ENCODE measurements at places on chromosomes 16 and 17.

- no peak for DNase-seq
These were observed 232.3 kb downstream of the XYLT1 start for GRCh38 chr16:17238285-17239028.

GRCh38 chr17:49664706-49665211 lies 13.1 kb downstream of the SPOP start:
- no peak for DNase-seq

- DNase-seq, result no peak
These were observed 144.4 kb downstream of the ZNF18 start for GRCh38 chr17:11852912-11853311.

DNA sequence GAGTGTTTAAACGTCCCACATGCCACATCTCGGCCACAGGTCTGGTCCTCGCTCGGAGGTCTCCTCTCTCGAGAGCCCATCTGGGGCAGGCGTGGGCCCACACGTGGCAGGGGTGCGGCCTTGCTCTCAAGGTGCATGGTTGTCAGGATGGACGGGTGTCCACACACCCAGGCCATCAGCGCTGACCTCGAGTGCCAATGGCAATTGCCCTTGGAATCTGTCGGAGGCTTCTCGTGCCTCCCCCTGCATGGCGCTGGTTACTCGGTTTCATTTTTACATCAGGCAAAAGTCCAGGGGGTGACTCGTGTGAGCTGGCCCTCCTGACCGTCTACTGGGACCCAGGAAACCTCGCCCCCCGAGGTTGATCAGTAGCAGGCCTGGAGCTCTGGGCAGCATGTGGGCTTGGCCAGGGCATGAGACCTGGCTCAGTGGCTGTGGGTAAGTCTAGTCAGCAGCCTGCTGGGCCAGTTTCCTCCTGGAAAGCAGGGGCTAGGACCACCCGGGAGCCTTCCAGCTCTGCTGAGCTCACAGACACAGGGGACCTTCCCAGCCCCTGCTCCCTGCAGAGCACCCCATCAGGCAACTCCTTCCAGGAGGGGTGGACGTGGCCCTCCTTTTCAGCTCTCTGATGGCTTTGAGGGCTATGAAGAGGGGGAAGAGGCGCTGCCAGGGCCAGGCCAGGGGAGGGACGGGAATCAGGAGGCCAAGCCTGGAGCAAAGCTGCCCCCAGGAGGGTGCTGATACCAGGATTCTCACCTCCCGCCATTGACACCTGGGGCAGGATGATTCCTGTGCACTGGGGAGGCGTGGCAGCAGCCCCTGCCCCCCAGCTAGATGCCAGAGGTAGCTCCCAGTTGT lies 3.7 kb upstream of the ZNF469 start:
- no peak for DNase-seq

DNA sequence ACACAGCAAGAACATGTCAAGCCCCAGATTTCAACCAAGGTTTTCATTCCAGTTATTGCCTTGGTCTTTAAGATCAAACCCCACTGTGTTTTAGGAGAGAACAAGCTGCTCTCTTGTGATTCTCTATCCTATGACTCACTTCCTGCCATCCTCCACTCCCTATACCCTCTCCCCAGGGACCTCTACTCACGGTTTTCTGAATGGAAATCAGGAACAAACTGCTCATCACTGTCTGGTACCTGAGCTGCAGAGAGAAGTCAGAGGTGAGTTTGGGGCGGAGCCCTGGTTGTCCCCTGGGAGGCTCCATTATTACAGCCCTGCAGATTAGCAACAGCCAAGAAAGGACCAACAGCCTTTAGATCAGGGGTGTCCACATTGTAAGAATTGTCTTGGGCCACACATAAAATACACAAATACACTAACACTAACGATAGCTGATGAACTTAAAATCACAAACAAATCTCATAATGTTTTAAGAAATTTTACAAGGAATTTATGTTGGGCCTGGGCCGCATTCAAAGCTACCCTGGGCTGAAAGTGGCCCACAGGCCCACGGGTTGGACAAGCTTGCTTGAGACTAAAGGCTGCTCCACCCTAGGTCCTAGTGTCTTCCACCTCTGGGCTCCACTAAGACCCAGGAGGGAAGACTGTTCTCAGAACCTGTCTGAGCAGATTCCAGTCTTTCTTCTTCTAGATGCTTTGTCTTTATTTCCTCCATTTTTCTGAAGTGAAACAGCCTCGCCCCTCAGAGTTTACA lies 9.7 kb downstream of the ETV4 start:
- DNase-seq, result no peak

- no peak for DNase-seq
These were observed 27.5 kb downstream of the TVP23A start for GRCh38 chr16:10791048-10791447.

- no peak for DNase-seq
These were observed 78.8 kb downstream of the CDRT15 start for GRCh38 chr17:14157822-14158221.

DNA sequence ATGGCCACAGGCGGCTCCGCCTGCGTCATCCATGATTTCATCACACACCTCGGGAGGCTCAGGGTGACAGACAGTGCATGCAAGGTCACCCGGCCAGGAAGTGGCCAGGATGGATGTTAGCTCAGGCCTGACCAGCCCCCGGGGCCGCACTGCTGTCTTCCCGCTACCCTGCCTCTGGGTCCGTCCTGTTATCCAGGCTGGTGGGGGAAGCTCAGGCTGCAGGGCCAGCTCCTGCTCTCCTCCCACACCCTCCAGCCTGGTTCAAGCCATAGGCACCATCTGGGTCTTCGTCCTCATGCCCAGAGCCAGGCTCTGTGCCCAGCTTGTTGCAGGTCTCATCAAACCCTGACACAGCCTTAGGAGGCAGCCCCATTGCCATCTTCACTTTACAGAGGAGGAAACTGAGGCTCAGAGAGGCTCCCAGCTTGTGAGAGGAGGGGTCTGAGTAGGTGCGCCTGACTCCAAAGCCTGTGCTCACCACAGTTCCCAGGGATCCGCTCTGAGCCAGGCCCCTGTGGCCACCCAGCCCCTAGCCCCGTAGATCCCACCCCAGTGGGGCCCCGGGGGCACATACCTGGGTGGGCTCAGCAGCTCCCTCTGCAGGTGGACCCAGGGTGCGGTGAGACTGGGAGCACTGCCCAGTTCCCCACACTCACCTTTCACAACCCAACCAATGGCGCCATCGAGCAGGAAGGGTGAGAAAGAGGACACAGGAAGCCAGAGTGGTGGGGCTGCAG lies 412 bp upstream of the ADGRG3 start:
- no peak for DNase-seq

DNA sequence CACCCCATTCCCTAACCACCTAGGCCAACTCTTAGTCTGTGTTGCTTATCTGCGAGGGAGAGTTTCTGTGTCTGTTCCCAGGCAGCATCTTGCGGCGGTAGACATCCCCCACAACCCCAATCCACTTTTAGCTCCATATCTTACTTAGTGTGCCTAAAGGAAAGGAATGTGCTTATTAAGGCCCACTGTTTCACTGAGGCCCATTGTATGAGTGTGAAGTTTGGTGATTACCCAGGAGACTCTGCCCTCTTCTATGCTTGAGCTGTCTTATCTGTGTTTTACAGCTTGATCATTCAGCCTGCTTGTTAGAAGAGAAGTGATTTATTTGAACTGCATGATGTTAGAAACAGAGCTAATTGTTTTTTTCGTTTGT lies 10.3 kb upstream of the MLYCD start:
- peak; percentile 59 for DNase-seq
